ENCODE measurements at places on chromosomes 3 and 15.

DNA sequence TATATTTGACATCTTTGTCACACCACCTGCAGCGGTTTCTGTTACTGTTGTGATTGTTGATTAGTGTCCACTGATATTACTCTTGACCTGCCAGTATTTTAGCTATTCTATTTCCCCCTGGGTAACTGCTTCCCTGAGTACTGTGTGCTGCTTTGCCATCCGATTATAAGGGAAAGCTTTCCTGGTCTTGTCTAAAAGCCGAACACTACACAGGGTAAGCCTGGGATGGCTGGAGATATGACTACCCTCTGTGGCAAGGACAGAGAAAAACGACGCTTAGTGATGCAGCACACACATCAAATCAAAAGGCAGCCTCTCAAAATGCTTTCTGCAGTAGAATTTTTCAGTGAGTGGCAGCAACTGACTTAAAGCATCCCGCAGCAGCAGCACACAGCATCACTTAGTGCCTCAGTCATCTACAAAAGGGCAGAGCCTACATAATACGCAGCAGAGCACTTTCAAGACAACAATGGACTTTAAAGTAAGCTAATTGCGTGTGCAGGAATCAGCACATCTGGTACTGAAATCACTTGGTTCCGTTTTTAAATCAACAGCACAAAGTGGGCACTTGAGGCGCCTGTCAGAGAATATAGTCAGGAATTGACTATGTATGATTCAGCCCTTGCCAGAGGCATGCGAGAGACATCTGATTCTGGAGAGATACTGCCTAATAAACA, 656.3 kb upstream of the TGFBR2 start:
- no peak for DNase-seq

DNA sequence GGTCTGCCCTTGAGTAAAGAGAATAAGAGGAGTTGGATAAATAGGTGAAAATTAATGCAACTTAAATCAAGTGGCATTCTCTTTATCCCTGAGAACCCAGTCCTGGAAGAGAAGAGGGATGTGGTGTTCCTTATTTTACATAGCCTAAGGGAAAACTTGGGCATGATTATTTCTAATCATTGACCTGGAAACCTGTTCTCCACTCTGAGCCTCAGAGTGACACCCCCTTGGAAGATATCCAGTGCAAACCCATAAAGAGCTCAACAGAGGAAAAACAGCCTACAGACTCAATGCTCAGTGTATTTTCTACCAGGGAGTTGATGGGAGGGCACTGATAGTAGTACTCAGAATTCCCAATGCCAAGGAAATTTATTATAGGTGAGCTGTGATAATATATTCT, 22.0 kb downstream of the SLC15A2 start:
- DNase-seq: no peak

DNA sequence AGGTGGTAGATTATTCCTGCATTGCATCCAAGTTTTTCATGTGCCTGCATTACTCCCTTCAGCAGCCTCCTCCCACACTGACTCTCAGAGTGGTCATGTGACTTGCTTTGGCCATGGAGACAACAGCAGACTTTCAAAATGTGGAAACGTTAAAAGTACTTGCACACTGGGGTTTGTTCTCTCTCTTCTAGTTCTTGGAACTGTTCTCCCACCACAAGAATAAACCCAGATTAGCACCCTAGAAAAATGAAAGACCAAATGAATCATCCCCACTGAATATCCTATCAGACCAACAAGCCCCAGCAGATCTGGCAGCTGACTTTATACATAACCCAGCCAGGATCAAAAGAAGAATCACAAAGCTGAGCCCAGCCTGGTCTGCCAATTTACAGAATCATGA, 398.5 kb downstream of the VPS13C start:
- DNase-seq: no peak

DNA sequence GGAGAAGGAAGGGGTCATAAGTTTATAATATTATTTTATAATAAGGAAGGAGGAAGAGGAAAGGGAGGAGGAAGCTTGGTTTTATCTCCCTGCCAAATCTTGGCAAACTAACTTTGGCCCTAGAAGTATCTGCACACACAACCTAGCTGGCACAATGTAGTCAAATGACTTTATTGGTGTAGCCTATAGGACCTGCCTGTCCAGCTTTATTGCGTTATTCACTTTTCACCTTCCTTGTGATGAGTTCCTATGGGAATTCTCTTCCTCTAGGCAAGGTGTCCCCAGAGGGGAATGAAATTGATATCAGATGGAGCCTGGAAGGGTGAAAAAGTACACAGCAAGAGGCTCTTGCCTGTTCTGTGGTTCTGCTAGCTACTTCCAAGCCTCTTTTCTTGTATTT, 111.2 kb upstream of the SLC25A36 start:
- no peak for DNase-seq

DNA sequence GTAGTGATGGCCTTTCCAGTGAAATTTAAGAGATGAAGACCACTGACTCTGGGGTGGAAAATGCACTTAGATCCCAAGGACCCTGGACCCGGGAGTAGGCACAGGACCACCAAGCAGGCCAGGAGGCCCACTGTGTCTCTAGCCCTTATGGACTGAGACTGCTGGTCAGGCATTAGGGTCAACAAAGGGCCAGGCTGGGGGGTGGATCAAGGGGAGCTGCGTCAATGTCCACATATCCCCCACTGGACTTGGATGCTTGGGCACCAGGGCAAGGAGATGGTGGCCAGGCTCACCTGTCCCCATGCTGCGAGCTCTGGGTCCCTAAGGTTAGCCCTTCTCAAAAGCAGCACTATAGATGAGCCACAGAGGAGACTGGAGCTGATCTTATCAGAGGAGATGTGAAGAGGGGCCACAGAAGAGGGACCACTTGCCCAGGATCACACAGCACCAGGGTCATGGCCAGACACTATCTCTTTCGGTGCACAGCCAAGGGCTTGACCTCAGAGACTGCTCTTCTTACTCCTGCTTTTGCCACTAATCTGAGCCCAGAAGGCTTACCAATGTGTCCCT, 14.7 kb downstream of the RAB6B start:
- no peak for DNase-seq

- DNase-seq: no peak
These were observed 12.6 kb upstream of the RPS17 start for GRCh38 chr15:82552861-82553260.

GRCh38 chr15:56077081-56077480, 83.7 kb upstream of the NEDD4 start:
- DNase-seq: no peak
